ENCODE measurements at places on chromosomes 5 and 9.

DNA sequence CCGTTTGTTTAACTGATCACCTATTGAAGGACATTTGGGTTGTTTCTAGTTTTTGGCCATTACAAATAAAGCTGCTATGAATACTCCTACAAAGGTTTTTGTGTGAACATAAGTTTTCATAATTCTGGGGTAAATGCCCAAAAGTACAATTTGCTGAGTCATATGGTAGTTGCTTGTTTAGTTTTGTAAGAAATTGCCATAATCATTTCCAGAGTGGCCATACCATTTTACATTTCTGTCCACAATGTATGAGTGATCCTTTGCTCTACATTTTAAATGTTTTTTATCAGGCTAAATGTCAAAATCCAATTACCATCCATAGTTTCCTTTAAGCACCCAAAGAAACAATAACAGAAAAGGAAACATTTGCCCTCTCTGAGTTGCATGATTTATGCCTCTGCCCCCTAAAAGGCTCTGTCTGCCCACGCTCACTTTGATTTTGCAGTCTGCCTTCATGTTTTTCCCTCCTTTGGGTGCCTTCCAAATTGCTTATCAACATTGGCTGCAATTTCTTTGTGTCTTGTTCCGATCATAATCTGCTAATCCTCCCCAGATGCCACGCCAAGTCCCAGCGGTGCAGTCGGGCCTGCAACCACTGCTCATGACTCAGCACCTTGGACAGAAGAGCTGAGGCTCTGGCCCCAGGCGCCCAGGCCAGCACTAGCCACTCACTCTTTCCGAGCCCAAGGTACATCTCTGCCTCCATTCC is 339.2 kb downstream of the PIK3R1 start:
- no peak for DNase-seq

- no peak for DNase-seq
Observed at GRCh38 chr5:2137444-2138050, 254.8 kb upstream of the IRX4 start.

DNA sequence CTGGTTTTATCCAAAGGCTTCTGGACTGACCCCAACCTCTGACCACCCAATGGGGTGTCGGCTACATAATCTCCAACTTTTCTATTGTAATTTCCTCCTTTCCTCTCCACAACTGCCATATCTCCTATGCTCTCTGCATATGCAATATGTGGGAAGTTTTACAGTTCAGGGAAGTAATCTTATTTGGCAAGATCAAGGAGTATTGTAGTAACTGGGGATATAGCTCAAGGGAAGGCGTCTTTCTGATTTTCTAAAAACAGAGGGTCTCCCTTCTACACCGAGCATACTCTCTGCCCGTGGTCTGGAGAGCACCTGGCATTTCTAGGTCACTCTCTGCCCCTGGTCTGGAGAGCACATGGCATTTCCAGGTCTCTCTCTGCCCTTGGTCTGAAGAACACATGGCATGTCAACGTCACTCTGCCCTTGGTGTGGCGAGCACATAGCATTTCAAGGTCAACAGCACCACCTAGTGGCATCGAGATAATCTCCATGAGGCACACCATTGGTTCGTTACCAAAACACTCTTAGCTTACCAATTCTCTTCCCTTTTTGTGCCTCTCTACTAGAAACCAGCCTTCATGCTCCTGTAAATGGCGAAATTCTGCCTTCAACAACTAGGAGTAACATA is 616.4 kb upstream of the NUDT12 start:
- DNase-seq: peak; percentile 17

DNA sequence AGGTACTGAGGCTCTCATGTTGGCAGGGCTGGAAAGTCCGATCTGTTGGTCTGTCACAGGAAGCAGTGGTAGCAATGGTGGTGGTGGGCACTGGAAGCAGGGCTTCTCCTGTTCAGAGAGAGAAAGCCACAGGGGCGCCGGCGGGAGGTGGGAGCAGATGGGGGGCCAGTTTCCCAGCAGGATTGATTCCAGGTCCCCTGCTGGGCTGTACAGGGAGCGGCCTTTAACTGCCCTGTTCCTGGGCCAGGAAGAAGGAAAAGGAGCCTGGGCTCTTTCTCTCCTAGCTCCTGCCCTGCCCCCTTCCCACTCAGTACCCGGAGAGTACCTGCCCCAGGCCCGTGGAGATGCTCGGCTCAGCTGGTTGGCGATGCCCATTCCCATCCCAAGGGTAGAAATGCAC is 2.6 kb upstream of the DAB2IP start:
- DNase-seq: no peak

DNA sequence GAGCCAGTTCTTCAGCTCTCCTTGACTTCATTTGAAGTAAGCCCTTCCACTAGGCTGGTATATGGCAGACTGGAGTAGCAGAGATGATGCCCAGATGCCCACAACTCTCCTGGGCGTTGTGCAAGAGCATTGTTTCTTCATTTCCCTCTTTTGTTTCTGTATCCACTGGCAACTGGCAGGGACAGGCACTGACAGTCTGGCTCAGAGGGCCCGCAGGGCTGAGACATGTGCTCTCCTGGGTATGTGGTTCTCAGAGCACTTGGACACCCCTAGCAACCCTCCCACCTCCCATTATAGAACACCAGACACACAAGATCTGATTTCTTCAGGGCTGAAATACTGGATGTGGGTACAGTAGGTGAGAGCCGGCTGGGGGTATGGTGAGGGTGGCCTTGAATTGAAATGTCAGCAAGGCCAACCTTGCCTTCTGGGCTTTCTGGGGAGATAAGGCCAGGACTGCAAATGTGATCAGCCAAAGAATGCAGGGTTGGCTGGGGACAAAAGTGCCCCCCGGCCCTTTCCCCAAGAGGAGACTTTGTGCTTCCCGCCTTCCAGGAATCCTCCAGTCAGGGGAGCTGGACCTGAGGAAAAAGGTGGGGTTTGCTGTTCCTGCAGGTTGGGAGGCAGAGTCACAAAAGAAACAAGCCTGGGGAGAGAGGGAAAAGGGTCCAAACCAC is 28.6 kb upstream of the CTNNA1 start:
- DNase-seq: peak; percentile 84

- DNase-seq: no peak
Observed at GRCh38 chr5:4845221-4845620, 294.9 kb upstream of the ADAMTS16 start.

GRCh38 chr5:108728566-108729241 is 19.0 kb upstream of the FER start:
- DNase-seq: peak; percentile 43

DNA sequence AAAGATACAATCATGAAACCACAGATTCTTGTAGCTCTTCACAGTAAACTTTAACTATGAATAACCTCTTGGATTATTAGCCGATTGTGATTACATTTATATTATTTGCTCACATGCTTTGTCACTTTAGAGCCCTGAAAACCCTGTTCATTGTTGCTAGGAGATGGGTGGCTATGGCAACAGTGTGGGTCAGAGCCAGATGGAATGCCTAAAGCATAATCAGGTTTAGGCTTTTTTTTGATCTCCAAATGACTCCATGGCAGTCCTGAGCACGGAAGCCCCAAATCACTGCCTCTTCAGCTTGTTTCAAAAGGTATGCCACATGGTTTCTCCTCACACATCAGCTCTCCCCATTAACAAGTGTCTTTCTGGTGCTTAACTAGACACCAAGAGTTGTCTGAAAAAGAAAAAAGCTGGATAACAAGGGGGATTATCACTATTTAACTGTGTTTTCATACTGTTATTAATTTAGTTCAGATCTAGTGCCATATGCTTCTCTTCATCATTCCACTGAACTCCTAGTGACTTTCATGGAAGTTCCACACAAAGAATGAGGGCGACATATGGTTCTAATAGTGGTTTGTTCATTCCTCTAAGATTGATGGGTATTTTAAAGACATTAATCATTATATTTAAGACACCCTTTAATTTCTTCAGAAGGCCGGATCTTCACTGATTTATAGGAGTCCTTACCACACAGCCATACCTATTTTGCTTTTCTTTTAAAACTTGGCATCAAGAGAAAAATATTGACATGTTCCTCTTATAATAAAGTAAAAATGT is 88.8 kb upstream of the PAM start:
- DNase-seq: no peak

GRCh38 chr5:149766460-149767280 is 36.6 kb downstream of the PPARGC1B start:
- DNase-seq: peak; percentile 56

DNA sequence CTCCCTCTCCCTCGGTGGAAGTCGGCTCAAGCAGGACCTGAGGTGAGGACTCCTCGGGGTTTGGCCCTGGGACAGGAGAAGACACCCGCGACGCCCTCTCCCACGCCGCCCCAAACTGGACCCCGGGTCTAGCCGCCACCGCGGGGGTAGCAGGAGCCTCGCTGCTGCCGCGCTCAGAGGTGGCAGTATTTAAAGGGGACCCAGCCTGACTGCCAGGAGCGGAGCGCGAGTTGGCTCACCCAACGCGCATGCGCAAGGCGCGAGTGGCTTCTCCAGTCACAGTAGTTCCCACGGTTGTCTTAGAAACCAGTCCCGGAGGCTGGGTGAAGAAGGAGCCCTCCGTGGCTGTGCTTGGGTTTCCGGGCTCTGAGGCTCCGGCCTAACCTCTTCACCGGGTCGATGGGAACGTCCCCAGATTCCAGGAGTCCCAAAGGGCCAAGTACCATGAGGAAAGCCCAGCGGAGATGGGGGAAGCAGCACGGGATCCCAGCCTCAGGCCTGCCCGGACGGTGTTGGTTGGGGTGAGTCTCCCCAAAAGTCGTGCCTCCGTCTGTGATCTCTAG is 477.8 kb downstream of the SPATA31A7 start:
- DNase-seq: no peak

DNA sequence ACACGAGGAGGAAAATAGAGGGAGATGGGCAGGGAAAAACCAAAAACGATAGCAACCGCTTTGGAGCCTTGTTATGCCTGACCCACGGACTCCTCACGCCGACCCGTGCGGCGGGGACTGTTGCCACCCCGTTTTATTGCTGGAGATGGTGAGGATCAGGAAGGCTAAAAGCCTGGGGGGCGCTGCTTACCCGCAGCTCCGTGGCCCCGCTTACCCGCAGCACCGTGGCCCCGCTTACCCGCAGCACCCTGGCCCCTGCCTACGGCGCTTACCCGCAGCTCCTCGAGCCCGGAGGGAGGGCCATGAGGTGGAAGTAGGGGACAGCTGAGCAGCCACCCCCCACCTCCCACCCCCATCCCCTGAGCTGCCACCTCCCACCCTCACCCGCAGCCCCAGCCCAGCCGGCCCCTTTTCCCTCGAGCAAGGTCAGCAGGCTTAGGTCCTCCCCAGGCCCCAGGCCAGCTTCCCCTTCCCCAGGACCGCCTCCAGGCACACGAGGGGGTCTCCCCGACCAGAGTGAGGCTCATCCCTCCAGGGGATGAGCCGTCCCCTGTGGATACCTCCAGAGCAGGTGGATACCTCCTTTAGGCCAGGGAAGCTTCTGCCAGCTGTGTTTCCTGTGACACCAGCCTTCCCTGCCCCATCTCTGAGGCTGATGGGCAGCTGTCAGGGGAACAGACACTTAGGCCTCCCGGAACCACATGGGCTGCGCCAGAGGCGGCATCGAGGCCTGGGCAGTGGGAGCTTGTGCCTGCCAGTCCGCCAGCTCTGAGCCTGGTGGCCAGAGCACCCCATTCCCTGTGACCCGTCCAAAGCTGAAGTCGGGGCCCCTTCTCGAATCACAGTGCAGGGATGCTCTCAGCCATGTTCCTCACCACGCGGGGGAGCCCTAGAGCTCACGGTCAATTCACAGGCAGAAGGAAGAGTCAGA is 92.3 kb downstream of the LMX1B start:
- DNase-seq: peak; percentile 79

- no peak for DNase-seq
Observed at GRCh38 chr5:92371171-92371888, 988.2 kb upstream of the ARRDC3 start.

GRCh38 chr9:104861397-104861796 is 66.6 kb downstream of the ABCA1 start:
- DNase-seq: peak; percentile 53

- peak; percentile 16 for DNase-seq
Observed at GRCh38 chr5:98774192-98775033, 950 bp downstream of the RGMB start.

DNA sequence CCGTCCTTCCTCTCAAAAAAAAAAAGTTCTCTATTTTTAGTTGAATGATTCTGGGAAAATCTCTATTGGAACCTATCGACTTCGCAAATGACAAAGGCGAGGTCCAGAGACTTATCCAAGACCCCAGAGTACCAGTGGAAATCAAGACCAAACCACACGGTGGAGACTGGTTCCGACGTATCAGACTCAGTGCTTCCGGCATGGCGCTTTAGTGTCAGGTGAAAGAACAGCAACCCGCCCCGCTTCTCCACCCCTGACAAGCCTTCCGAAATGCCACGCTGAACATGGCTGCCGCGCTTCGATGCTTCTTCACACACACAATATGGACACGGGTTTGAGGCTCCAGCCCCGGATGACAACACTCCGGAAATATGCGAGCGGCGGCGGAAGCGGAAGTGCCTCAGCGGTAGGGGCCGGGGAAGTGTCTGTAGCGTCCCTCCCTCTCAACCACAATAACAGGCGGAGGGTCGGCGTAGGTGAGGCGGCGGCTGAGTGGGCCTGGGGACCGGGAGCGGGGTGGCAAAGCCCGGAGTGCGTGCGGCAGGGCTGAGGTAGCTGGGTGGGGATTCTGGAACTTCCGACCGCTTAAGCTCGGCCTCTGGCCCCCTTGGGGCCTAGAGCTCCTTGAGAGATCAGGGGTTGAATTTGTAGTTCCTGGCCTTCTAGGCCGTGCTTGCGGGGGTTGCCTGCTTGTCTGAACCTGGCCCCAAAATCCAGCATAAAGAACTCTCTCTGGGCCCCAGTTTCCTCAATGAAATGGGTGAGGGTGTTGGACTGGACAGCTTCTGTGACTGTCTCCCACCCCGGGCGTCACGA is at the start of gene FBXO38:
TSS of gene FBXO38 (plus strand) at position 395 of the 816 bp plus-strand sequence. CDS start 10,819 bp downstream, outside the sequence.
- peak; percentile 98 for DNase-seq

DNA sequence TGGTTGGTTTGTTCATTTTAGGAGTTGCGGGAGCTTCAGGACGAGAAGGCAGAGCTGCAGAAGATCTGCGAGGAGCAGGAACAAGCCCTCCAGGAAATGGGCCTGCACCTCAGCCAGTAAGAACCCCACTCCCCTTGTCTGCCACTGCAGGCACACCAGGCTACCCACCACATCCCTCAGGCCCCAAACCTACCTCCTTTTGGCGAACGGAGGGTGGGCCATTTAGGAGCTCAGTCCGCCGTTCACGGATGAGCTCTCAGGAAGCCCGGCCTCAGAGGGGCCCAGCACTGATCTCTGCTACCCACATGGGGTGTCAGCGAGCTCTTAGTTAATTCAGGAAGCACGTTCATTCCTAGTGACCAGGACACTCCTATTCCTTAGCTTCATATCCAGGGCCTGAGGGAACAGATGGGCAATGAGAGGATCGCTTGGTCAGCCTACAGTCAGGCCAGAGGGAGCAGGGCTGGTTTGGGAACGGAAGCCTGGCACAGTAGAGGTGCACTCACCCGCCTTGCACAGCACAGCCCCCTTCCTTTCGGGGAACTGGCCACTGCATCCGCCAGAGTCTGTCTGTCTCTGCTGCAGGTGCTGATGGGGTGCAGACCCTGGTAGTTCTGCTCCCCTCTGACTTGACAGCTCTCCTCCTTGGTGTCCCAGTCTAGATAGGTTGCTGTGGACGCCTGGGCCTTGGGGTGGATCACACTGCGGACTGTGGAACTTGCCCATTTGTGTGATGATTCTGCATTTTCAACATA is 21.4 kb downstream of the HNRNPH1 start:
- no peak for DNase-seq

GRCh38 chr5:133709209-133709725 is 96.9 kb upstream of the FSTL4 start:
- DNase-seq: no peak

GRCh38 chr5:143781993-143782520 is 29.9 kb upstream of the HMHB1 start:
- DNase-seq: peak; percentile 18

- DNase-seq: peak; percentile 55
Observed at GRCh38 chr5:14143841-14144585, 871 bp downstream of the TRIO start.

Measured in suppressor macrophage (primary cell).